Activated naive CD4-positive, alpha-beta T cell treated with Interleukin-2 at 50 U/mL for 16 hours (primary cell): ENCODE measurements at places on chromosomes 3 and 15.

GRCh38 chr3:106144030-106144429, 275.2 kb upstream of the CBLB start:
- no peak for DNase-seq

GRCh38 chr3:116618930-116619329, 90.6 kb upstream of the TUSC7 start:
- no peak for DNase-seq

DNA sequence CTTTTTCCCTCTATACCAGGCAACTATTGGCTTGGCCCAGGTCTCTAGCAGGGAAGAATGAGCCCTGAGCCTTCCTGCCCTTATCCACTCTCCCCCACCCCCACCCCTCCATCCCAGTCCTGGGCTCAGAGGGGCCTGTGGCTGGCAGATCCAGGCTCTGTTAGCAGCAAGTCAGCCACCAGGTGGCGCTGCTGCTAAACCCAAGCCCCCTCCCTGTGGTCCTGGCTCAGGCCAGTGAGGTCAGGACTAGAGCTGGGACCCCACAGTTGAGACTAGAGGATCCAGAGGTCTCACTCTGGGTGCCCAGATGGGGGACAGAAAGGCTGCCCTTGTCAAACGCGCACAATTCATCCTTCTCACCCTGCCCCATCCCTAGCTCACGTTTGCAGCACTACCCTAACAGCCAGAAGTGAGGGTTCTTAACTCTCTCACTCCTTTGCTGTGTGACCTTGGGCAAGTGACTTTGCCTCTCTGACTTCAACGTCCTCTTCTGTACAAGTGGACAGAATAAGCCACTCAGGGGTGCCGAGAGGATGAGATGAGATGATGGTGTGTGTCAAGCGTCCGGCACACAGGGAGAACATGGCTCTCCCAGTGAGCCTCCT, 46.8 kb upstream of the SLC6A1 start:
- peak; percentile 33 for DNase-seq

- DNase-seq = no peak
These were observed 36.0 kb downstream of the USP13 start for GRCh38 chr3:179688850-179689249.

DNA sequence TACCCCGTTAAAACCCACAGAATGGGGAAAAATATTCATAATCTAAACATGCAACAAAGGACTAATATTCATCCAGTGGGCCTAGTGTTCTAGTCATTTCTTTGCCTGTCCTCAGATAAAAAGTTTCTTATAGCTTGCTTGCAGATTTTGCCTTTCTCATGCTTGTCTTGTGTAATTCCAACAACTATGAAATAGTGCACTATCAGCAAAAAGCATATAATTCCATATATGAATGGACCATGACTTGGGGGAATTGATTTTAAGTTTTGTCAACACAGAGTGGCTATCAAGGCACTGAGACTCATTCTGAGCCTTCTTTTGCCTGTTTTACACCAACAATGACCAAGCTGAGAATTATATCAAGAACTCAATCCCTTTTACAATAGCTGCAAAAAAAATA, 278.6 kb upstream of the GPR149 start:
- DNase-seq = no peak

DNA sequence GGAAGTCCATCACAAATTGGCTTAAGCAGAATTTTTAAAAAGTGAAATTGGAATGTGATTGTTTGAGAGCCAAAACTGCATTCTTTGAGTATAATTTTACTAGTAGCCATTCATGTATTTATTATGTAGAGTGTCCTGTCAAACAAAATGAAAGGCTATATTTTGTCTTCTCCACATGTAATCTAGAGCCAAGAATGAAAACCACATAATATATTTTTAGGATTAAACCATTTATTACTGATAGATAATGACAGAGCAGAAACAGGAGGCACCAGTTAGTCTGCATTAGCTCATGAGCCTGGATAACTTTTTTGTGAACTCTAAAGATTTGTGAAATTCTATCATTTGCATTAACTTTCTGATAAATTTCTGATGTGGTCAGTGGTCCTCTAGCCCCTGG, 130.2 kb downstream of the FILIP1L start:
- no peak for DNase-seq

GRCh38 chr3:61668317-61668864, 107.0 kb downstream of the PTPRG start:
- no peak for DNase-seq

DNA sequence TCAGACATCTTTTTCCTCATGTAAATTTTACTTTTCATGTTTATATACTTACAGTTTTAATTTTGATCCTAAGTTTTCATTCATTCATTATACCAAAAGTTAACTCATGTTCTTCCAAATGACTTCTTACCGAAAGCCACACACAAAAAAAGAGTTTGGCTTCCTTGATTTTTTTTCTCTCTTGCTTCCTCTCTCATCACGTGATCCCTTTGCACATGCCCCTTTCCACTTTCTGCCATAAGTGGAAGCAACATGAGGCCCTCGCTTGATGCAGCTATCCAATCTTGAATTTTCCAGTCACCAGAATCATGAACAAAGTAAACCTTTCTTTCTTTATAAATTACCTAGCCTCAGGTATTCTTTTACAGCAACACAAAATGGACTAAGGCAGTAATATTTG, 93.7 kb downstream of the LEKR1 start:
- no peak for DNase-seq

DNA sequence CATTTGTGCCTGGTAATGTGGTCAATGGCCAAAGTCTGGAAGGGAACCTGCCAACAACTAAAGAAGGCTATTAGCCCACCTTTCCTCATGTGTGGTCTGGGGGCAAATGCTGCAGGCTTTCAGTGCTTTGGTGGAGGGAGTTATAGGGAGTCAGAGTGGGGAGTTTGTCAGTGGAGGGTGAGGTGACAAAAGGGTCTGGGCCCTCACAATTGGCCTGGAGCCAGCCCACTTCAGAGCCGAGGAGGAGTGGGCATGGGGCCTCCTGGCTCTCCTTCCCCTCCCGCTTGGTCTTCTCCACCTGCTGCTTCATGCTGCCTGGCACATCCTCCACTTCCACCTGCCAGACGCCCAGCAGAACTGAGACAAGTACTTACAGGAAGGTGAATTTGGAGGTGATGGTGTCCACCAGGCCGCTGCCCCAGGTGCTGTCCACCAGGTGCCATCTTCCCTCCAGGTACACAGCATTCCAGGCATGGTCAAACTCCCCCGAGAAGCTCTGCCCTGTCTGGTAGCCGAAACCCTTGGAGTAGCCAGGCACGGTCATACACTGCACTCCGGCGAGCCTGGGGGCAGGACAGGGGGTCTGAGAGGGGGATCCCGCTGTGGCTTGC, 40.9 kb downstream of the KY start:
- DNase-seq = no peak

GRCh38 chr3:105584003-105584790, 217.5 kb downstream of the ALCAM start:
- no peak for DNase-seq

DNA sequence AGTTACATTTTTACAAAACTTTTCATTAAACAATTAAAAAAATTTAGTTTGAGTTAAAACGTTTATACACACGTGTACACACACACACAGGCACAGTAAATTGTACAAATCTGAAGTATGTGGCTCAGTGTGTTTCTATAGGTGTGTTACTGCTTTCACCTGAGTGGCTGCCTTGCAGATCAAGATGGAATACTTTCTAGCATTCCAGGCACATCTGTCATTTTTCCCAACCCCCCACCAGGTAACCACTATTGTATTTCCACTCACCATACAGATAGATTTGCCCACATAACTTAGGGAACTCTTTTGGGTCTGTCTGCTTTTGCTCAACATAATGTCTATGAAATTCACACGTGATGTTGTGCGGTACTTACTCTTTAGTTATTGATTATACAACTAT, 141.1 kb downstream of the PTPRG start:
- DNase-seq = no peak

DNA sequence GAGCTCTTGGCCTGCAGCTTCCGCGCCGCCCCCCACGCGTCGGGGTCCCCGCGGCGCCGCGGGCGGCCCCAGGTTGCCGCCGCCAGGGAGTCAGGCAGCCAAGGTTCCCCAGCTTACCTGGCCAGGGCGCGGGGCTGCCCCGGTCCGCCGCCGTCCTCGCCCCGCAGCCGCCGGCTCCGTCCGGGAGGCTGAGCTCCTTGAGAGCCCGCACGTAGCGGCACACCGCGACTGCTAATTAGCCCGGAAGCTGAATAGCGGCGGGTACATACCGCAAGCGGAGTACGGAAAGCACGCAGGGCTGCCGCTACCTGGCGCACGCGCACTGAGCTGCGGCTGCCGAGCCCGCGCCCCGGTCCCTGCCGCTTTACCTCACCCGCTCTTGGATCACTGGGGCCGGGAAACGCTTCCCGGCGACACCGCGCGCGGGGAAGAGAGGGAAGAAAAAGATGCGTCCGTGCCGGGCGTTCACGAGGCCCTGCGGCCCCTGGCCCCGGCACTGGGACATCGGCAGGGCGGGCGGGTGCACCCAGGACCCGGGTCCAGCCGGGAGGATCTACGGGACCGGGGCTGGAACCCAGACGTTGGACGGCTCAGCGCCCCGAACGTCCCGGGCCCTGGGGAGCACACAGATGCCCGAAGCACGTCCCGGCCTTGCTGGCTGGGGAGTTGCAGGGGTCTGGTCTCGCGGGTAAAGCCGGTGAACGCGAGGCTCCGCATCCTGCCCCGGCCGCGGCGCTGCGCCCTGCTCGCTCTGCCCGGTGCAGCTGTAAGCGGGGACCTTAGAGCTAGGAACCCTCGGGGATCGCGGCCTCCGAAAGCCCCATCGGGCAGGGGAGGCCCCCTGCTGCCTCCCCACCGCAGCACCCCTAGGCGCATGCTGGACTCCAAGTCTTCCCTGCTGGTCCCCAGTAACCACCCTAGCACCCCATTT, at the start of gene GOLGA8B:
TSS of gene GOLGA8B (minus strand) at position 253 of the 931 bp plus-strand sequence. CDS start 47,739 bp downstream, outside the sequence.
- peak; percentile 81 for DNase-seq

DNA sequence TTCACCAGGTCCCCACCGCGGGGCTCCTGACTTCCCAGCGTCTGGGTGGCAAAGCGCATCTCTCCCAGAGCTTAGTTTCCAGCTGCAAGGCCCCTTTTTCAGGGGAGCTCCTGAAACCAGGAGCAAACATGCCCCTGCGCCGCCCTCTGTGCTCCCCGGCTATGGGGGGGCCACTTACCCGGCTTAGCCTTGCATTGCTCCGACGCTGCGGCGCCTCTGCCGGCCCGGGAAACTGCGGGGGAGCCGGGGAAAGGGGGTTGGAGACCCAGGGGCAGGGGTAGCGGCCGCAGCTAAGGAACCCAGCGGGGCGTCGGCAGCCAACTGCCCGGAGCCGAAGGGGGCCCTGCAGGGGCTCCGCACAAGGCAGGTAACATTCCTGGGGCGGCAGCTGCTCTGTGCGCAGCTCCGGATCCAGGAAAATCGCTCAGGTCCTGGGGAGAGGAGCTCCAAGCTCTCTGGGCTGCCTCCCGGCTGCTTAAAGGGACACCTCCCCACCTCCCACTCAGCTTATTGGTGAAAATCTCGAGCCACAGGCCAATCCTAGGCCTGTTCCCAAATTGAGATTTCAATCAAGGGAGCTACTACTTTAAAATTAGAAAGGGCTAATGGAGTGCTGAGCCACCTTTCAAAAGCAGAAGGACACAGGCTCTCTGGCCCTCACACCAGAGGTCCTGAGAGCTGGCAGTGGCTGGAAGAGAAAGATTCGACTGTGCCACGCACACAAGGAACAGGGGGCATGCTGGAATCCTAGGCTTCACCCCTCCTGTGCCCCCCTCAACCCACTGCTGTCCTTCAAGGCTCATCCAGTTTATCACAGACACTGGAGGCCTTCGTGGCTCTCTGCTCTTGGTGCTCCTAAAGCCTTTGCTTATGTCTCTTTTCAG, 42.7 kb upstream of the PRICKLE2 start:
- no peak for DNase-seq

GRCh38 chr3:190709351-190709773, 153.1 kb downstream of the GMNC start:
- DNase-seq = no peak

- DNase-seq = no peak
These were observed 222.0 kb downstream of the MCTP2 start for GRCh38 chr15:94453227-94453988.
